Activated CD8-positive, alpha-beta memory T cell treated with anti-CD3 and anti-CD28 coated beads for 4 hours (primary cell): ENCODE measurements at places on chromosomes 5 and 9.

GRCh38 chr5:95870105-95870672, 47.7 kb upstream of the GLRX start:
- DNase-seq: peak; percentile 15

GRCh38 chr9:131823701-131824146, 83.8 kb upstream of the RAPGEF1 start:
- DNase-seq: no peak

DNA sequence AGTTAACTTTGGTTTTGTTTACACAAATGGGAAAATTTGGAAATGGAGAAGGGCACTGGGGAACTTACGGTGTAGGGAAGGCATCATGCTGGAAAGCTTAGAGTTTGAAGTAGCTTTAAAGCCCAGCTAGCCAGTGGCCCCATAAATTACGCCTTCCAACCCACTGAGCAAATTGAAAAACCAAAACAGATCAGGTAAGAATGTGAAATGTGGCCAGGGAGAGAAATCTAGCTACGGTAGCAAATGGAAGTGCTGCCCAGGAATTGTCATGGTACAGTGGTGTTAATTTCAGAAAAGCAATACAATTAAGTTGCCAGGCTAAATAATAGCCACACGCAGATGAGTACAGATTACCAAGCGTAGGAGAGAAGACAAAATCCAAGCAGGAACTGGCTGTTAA, 654.8 kb downstream of the PRELID2 start:
- no peak for DNase-seq

- no peak for DNase-seq
Observed at GRCh38 chr5:57693488-57694305, 211.1 kb upstream of the ACTBL2 start.

DNA sequence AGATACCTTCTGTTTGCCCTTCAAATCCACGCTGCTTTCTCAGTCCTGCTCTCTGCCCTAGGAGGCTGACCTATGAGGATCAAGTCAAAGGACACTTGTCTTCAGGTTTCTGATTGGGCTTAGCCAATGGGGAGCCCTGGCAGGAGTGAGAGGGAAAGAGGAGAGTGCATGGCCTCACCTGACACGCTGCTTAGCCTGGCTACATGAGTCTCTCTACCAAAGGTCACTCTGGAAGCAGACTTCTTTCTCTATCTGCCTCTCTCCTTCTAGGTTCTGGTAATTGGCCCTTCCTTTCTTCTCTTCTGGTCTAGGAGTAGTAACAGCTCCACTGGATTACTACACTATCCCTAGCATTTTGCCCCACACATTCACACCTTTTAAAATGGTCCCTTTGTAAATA, 13.1 kb downstream of the ARSB start:
- no peak for DNase-seq

DNA sequence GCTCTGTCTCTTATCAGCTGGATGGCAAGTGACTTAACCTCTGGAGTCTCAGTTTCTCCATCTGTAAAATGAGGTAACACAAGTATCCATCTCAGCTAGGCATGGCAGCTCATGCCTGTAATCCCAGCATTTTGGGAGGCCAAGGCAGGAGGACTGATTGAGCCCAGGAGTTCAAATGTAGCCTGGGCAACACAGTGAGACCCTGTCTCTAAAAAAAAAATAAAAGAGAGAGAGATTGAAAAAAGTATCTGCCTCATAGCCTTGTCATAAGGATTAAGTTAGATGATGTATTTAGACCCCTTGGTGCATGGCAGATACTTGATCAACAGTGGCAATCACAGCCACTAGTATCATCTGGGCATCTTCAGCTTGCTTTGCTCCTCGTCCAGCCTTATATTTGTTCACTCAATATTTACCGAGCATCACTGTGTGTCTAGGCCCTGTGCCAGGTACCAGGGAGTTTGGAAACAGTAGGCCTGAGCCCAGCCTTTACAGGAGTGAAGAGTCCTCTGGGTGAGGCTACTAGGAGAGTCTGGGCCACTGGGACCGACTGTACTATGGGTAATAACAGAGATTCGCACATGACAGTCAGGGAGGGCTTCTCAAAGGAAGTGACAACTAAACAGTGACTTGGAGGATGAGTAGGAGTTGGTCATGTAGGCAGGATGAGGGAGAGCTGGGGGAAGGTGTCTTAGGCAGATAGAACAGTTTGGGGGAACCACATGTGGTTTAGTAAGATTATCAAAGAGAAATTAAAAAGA, 34.2 kb downstream of the CORO2A start:
- DNase-seq: no peak

DNA sequence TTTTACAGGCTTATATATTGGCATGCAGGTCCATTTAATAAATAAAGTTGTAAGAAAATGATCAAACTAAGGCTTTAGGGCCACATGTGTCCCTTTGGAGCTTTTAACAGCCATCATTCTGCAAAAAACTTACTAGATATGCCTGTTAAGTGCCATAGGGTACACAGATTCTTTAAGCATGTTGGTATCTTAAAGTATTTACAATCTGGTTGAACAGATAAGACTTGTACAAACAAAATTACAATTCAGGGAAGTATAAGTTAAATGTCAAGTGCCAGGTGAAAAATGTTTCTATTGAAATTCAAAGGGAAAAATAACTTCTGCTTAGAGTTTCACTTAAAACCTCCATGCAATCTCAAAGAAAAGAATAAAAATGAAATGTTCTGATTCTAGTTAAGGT, 558.4 kb upstream of the ST8SIA4 start:
- DNase-seq: no peak

- no peak for DNase-seq
Observed at GRCh38 chr9:108093773-108094675, 604.5 kb upstream of the KLF4 start.

DNA sequence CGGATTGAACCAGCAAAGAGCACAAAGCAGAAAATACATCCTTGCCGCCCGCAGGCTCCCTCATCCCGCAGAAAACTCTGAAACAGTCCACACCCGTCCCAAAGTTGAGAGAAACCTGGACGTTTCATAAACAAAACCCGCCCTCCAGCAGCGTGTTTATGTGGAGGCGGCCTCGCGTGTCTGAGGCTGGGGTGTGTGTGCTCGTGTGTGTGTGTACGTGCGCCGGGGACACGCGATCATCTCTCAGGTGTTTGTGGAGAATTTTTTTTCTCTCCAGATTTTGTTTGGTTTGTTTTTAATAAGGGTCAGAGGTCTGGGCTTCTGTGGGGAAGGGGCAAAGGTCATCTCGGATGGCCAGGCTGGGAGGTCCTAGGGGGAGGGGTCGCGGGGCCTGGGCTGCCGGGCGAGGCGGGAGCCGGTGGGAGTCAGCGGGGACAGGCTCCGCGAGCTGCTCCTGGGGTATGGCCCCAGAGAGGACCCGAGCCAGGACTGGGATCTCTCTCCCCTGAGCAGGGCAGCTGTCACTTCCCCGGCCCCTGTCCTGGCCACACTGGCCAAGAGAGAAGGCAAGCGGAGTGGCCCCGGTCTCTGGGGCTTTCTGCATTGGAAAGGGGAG, 206.4 kb downstream of the C9orf50 start:
- no peak for DNase-seq

GRCh38 chr5:102622262-102622661, 123.5 kb upstream of the SLCO6A1 start:
- DNase-seq: no peak

DNA sequence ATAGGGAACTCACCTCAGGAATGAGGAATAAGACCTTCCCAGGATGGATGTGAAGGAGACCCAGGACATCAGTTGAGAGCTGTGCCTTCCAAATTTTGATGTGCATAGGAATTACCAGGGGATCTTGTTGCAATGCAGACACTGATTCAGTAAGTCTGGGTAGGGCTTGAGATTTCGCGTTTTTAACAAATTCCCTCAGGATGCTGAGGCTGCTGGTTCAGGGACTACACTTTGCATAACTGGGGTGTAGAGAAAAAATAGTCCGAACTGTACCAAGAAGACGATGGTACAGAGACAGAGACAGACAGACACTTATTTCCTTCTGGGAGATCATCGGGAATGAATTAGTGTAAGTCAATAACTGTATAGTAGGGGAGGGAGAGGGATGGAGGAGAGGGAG, 82.3 kb upstream of the FREM1 start:
- DNase-seq: no peak

DNA sequence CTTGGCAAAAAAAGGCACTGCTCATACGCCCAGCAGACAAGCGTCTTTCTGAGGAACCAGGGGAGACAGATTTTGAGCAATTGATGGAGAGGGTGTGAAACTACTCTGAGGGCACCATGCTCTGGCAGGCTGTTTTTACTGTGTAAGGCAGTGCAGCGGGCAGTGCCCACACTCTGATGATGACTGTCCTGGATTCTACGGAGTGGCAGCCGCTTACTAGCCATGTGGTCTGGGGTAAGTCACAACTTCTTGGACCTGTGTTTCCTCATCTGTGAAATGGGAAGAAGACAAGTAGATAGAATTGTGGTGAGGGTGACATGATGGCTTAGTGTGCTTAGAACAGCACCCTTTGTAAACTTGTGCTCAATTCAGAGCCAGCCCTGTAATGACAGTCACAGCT, 38.8 kb downstream of the FABP6 start:
- no peak for DNase-seq

- no peak for DNase-seq
Observed at GRCh38 chr9:23088932-23089364, 642.3 kb downstream of the DMRTA1 start.

DNA sequence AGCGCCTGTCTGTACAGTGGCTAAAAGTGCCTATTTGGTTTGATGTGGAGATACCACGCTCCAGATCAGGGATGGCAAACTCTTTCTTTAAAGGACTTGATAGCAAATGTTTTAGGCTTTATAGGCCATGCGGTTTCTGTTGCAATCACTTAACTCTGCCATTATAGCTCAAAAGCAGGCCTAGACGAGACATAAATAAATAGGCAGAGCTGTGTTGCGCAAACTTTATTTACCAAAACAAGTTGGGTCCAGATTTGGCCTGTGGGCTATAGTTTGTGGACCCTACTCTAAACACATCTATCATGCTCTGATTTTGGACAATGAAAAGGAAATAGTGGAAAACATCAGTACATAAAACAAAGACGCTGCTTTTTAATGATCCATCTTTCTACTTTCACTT, 79.2 kb downstream of the PTCH1 start:
- no peak for DNase-seq

- DNase-seq: no peak
Observed at GRCh38 chr5:33793276-33793675, 98.5 kb downstream of the ADAMTS12 start.

DNA sequence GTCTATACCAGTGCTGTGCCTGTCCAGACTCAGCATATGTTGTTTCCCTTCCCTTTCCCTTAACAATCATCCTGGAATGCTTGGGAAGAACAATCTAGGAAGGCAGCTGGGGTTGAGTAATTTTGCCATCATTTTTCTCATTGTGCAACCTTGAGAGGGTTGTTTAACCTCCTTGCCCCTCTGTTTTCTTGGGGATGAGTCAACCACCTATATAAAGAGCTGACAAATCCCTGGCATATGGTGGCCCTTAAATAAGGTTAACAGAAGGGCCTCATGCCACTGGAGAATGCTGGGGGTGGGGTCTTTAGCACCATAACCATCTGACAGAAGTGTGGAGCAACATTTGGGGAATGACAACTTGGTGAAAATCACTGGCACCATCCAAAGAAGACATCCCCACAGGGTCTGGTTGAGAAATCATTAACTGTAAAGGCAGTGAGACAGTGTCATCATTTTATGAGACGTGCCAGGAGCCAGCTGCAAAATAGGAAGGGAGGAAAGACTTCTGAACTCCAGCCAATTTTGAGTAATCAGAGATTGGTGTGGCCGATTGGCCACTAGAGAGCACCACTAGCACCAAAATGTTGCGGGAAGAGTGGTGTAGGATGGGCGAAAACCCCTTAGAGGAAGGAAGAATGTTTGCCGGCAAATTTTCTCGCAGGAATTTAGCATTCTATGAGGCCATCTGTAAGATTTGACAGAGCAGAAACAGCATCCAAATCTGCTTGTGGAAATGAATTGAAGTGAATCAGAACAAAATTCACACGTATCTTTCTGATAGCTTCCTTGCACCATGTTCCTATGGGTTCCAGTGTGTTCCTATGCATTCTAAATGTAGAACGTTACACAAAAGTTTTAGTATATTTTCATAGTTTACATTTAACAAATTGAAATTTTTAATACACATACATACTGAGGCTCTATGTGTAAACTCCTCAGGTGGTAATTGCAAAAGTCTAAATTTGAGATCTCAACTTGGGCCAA, 113.8 kb downstream of the MSX2 start:
- no peak for DNase-seq

DNA sequence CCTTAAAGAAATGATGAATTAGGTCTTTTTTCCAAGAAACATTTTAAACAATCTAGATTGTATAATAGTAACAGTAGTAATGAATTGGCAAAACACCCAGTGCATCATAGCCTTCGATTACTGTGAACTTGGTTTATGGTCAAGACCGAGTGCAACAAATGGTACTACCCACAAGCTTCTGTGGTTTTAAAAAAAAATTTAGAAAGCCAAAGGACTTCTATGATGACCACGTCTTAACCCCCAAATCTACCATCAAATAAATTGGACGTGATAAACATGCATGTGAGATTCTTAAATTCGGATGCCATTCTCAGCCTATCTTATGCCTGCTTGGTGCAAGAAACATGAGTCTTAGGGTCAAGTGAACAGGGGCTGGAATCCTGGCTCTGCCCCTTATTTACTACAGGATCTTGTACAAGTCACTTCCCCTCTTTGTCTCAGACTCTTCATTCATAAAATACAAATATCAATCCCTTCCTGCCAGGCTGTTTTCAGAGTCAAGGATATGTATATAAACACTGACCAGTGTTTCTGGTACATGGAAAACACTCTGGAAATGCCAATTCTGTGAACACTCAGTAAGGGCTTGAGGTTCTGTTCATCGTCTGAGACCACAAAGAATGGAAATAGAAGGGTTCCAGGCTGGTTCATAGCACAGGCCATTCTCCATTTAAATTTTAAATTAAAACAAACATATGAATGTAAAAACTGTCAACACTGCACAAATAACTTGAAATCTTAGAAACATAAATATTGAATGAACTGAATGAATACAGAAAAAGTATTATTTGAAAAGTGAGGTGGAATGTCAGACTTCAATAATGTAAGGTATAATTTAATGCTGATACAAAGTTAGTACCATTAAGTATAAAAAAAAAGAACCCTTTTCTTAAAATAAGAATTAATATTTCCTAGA, 107.8 kb downstream of the NR6A1 start:
- no peak for DNase-seq

- no peak for DNase-seq
Observed at GRCh38 chr9:110591526-110591925, 12.0 kb upstream of the SVEP1 start.

- DNase-seq: peak; percentile 13
Observed at GRCh38 chr9:129726322-129727160, 26.3 kb downstream of the PTGES start.

GRCh38 chr5:16666883-16667398, 50.1 kb upstream of the RETREG1 start:
- DNase-seq: no peak

- no peak for DNase-seq
Observed at GRCh38 chr9:14911046-14911445, 818 bp upstream of the FREM1 start.

DNA sequence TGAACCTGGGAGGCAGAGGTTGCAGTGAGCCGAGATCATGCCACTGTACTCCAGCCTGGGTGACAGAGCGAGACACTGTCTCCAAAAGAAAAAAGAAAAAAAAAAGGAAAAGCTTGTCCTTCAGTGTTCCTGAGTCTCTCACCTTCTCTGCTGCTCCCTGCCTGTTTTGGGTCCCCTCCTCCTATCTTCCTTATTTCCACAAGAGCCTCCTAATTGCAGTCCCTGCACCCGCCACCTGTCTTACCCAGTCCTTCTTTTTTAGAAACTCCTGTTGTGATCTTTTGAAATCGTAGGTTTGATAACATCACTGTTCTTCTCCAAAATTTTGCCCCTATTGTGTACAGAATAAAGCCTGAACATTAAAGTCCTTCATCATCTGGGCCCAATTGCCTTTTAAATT, 234.9 kb downstream of the SH3GL2 start:
- DNase-seq: no peak
